SK-N-SH (cell line): ENCODE measurements at places on chromosomes 1 and 21. TPM values are rescaled to one million over a fixed set of nuclear protein-coding genes. Genes with fewer than 3 reads are reported as not detected.

The HPCAL4 gene
- polyA plus RNA-seq = 0.15 and 0.55 TPM in 2 replicates

The MNDA gene
- not detected in 2 replicates for polyA plus RNA-seq

The ROR1 gene
- 4.0 and 5.5 TPM in 2 replicates for polyA plus RNA-seq

The ADAMTS4 gene
- polyA plus RNA-seq = 1.2 and 1.6 TPM in 2 replicates

The C1QC gene
- not detected in 2 replicates for polyA plus RNA-seq

The RYR2 gene
- under 0.01 and 0.03 TPM in 2 replicates for polyA plus RNA-seq

The DNAJC6 gene
- 1.9 and 2.5 TPM in 2 replicates for polyA plus RNA-seq

The ELAVL4 gene
- polyA plus RNA-seq = 2.7 and 6.0 TPM in 2 replicates

The CD1D gene
- not detected in 2 replicates for polyA plus RNA-seq

The PTPN22 gene
- 0.12 and 0.16 TPM in 2 replicates for polyA plus RNA-seq

The SOX13 gene
- 7.2 and 10.6 TPM in 2 replicates for polyA plus RNA-seq

The FCGR1A gene
- not detected in 2 replicates for polyA plus RNA-seq

The KRTAP10-9 gene
- polyA plus RNA-seq = not detected in 2 replicates

The LIPI gene
- polyA plus RNA-seq = not detected in 2 replicates

The FCRL3 gene
- polyA plus RNA-seq = not detected in 2 replicates

The SLC45A3 gene
- 4.6 and 4.7 TPM in 2 replicates for polyA plus RNA-seq

The NBPF20 gene
- polyA plus RNA-seq = 2.0 and 2.2 TPM in 2 replicates

The KRTAP19-4 gene
- polyA plus RNA-seq = not detected in 2 replicates

The SPRR2A gene
- polyA plus RNA-seq = not detected in 2 replicates

The CD5L gene
- not detected in 2 replicates for polyA plus RNA-seq

The SLC35E2B gene
- polyA plus RNA-seq = 20.5 and 20.6 TPM in 2 replicates

The FMO1 gene
- not detected in 2 replicates for polyA plus RNA-seq

The TDRD5 gene
- polyA plus RNA-seq = not detected in 2 replicates
